ENCODE measurements at places on chromosomes 1 and 21.

- no peak for DNase-seq
Measured at GRCh38 chr21:41683815-41684214, 83.0 kb downstream of the RIPK4 start.

- DNase-seq = no peak
Measured at GRCh38 chr1:236864996-236865817, 70.1 kb downstream of the MTR start.

DNA sequence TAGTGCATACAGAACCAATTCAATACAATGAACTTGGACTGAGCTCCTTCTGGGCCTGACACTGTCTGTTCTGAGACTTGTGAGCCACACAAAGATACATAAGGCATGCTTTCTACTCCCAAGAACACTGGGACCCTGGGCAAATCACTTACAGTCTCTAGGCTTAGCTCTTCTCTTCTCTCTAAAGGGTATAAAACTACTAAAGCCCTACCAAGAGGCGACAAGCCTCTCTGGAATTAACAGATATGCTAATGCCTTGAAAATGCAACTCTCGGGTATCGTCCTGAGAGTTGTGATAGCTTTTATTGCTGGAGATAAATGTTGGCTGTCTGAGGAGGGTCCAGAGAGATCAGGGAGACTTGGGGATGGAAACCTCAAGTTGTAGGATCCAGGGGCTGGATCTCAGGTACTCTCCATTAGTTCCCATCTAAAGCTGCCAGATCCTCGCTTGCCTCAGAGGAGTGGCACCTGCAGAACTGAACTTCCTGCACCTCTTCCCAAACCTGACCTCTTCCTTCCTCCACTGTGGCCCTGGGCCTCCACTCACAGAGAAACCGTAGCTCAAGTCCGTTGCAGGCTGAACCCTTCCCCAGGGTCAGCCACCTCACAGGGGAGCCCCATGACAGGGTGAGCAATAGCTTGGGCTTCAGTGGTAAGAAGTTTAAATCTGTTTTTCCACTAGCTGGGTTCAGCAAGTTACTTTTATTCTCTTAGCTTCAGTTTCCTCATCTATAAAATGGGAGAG lies 11.5 kb upstream of the CFAP45 start:
- DNase-seq = no peak

DNA sequence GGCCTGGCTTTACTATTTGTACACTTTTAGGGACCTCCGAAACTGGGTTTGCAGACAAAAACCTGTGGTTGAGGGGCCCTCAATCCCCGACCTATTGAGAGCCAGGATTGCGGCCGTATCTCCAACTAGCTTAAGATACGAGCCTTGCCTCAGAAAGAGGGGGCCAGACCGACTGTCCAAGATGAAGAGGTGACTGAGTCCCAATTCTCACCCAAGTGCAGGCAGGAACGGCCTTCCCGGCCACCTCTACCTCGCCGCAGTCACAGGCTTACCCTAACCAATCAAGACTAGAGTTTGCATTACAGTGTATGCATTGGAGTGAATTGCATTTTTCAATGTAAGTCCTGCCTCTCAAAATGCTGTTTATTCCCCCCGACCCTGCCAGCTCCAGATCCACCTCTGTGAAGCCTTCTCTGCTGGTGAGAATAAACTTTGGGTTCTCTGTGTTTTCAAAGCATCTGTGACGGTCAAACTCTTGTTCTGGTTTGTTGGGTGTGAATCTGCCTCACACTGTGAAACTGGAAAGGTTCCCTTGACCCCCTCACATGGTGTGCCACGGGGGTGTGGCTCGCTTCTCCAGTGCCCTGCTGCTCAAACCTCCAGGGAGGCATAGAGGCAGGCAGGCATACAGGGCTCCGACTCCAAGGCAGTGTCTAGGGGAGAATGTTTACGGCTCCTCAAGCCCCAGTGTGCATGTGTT lies 62.2 kb upstream of the WLS start:
- no peak for DNase-seq

DNA sequence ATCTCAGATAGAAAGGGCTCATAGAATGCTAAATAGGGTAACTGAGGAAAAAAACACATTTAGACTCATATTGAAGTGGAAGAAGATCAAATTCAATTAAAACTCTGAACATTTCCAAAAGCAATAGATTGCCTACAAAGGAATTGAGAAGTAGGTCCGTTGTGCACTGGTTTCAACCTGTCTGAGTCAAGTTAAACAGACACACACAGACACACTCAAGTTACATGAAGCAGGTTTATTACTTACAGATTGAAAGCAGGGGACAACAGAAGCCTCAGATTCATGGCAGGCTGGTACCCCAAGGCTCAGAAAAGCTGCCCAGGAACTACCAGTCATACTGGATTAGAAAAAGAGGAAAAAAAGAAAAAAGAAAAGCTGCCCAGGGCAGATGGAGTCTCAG lies 20.7 kb upstream of the S100A2 start:
- DNase-seq = no peak

GRCh38 chr1:165581926-165582325 lies 38.1 kb downstream of the LRRC52 start:
- DNase-seq = no peak

DNA sequence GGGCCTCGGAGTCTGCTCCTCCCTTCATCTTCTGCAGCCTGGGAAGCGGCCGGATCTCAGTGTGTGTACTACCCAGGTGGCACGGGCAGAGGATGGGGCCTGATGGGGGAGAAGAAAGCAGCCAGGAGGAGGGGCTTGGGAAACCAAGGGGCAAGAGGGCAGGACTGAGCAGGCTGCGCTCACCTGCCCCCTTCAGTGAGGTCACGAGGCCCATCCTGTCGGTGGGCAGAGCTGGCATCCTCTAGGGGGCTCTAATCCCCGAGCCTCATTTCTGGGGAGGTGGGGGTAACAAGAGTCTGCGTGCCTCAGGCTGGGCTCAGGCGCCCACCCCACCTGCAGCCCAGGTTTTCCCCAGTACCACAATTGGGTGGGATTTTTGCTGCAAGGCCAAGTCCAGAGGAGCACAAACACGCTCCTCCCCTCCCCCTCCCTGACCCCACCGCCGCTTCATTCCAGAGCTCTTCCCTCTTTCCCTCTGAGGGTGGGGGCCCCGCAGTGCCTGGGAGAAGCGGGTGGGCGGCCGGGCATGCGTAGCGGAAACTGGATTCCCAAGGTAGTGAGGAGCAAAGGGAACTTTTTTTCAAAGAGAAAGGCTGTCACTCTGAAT lies 1.8 kb upstream of the WNT3A start:
- DNase-seq = no peak

DNA sequence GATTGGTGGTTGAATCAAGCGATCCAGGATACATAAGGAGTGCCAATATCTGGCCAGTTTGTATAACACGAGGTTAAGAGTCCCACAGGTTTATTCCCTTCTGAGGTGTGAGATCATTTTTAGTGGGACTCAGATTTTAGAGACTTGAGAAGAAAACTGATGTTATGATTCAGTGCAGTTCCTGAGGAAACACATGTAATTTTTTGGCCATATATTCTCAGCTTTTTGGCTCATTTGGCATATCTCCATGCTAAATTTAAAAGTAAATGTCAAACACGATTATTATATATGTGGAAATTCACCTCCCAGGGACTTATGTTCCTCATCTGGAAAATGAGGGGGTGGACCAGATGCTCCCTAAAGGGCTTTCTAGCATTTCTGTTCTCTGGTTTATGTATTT lies 39.2 kb upstream of the SERBP1 start:
- no peak for DNase-seq

GRCh38 chr1:151639466-151639865 lies 27.6 kb downstream of the SNX27 start:
- no peak for DNase-seq

DNA sequence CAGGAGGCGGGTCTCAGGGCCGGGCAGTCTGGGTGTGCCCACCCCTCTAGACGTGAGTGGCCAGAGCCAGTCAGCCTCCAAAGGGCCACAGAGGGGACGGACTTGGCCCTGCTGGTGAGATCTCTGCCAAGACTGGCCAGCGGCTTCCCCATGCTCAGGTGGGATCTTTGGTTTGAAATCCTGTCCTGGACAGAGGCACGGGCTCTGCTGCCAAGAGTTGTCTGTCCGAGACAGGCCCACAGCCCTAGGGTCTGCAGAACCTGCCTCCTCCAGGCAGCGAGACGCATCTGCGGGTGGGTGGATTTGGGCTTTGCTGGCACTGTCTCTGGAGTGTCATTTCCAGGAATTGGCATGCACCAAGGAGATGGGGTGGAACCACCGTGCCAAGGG lies 44.3 kb upstream of the CCDC27 start:
- no peak for DNase-seq

GRCh38 chr1:108828074-108828961 lies 28.6 kb downstream of the AKNAD1 start:
- peak; percentile 30 for DNase-seq

DNA sequence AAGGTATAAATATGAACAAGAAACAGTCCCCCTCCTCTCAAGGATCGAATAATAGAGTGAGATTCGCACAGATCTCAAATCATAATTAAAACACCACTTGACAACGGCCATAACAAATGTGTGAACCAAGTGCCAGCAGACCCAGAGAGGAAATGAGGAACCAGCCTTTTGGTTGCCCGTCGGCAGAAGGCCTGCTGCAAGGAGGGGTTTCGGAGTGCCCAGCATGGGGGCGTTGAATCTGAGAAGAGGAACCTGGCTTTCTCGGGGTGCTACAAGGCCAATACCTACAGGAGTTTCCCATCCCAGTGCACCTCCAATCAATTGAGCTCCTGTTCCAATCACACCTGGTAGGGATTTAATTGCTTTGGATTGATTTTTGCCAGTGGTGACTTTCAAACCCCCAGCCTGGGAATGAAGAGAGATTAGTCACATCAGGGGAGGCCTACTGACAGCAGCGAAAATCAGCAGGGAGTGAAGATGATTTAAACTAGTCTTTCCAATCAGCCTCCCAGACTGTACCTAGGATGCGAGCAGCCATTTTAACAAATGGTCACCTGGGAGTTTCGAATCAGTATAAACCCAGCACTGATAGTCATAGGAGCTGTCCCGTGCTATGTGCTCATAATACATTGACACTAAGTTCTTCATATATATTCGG lies 263.8 kb downstream of the KAZN start:
- peak; percentile 45 for DNase-seq

DNA sequence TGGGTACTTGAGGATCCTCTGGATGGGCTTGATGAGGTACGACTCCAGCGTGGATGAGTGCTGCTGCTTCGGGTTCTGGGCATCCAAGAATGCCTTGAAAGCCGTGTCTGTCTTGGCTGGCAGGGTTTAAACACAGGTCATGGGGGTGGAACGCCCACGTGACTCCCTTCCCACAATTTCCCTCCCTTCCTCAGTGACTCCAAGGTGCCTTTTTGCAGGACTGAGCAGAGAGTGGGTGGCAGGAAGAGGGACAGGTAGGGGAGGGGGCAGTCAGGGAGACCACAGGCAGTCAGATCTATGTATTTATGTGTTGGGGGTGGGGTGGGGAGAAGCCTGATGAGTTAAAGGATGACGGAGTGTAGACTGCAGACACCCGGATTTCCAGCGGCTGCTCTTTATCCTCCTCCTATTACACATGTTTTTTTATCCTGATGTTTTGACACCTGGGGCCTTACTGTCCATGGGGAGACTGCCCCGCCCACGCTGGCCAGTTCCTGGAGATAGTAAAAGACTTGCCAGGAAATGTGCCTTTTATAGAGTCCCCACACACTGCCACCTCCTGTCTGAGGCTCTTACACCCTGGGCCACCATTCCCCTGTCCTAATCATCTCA lies 103.2 kb upstream of the KRTAP19-8 start:
- no peak for DNase-seq

- DNase-seq = no peak
Measured at GRCh38 chr1:219281831-219282230, 108.2 kb downstream of the LYPLAL1 start.

DNA sequence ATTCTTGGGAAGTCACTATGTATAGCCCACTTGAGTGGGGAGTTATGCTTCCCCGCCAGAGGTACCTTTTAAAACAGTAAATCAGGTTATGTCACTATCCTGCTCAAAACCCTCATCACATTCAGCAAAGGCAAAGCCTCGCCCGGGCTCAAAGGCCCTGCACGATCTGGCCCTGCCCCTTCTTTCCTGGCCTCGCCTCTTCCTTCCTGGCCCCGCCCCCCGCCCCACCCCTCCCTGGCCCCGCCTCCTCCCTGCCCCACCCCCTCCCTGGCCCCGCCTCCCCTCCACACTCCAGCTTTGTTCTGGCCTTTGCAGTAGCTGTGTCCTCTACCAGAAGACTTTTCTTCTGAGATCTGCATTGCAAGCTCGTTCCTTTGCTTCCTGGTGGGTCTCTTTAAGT lies 6.6 kb downstream of the LDLRAD2 start:
- DNase-seq = peak; percentile 63

DNA sequence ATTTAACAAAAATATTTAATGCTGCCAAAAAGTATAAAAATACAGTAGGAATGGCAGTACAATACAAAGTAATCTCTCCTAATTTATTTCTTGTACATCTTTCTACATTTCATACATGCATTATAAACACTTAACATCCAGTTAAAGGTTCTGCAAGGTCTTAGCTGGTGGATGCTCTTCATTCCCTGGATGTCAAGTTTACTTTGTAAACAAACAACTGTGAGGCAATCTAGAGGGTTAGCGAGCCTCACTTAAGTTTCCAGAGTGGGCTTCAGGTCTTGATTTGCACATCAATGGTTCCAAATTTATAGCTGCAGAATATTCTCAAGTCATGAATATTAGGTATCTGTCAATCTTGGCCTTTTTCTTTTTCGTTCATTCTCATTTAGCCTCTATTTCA lies 21.3 kb downstream of the RALGPS2 start:
- DNase-seq = no peak

DNA sequence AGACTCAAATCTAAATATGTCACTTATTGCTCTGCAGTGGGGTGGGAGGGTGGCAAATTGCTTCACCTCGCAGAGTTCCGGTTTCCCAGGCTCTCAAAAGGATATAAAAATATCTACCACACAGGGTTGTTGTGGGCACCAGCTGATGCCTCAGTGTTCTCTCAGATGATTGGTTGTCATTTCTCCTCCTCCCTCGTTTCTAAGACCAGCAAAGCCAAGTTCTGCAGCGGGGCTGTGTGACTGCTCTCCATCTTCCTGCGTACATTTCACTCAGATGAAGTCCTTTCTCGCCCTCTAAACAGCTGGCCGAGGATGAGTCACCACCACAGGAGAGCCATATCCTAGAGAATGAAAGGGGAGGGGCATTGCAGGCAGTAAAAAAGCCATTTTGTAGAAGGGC lies 35.0 kb upstream of the VWA5B1 start:
- DNase-seq = no peak

DNA sequence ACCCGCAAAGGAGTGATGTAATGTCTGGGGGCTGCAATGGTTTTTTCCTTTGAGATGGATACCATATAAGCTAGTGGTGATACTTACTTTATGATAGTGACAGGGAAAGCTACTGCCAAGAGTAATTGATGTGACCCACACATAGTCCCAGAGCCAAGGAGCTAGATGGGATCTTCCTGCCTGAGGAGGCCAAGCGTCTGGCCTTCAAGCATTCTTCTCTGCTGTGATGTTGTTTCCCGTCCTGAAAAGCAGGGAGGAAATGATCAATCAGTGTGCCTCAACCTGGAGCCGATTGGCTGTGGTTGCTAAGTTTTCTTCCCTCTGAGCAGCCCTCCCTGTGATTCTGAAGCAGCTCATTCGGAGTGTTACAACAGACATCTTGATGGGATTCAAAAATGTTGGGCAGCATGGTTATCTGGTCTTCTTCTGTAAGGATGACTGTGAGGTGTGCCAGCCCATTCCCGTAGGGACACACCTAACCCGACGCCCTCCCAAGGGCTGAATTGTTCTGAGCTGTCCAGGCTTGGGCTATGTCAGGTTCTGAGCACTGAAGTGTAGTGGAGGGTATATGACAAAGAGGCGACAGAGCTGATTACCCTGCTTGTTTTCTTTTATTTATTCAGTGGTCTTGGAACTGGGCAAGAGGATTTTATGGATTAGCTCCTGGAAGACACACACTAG lies 56.7 kb downstream of the UCK2 start:
- no peak for DNase-seq

GRCh38 chr1:7278827-7279765 lies 492.0 kb upstream of the VAMP3 start:
- no peak for DNase-seq

GRCh38 chr1:108661030-108661609 lies at the start of gene HENMT1:
TSS of gene HENMT1 (minus strand) at chr1:108661093. CDS start at chr1:108659884, 1,209 bp downstream.
- DNase-seq = peak; percentile 56
